ENCODE measurements at places on chromosomes 16 and 17.

DNA sequence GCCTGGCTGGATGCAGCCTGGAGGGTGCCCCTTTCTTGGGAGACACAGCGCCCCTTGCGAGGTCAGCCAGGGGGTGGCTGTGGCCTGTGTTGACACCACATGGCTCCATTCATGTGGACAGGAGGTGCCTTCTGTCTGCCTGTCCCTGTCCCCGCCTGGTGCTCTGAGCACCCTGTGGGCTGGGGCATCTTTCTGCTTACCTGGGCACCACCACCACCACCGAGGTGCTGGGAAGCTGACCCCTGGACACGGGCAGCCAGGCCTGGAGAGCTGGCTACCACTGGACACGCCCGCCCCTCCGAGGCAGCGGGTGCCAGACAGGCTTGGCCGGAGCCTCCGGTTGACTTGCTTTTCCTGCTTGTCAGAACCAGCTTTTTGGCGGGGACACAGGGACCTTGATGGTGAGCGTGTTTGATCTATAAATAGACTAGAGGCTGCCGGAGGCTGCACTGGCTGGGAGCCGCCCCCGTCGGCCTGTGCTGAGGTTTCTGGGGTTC is 121.3 kb upstream of the GSE1 start:
- no peak for DNase-seq

DNA sequence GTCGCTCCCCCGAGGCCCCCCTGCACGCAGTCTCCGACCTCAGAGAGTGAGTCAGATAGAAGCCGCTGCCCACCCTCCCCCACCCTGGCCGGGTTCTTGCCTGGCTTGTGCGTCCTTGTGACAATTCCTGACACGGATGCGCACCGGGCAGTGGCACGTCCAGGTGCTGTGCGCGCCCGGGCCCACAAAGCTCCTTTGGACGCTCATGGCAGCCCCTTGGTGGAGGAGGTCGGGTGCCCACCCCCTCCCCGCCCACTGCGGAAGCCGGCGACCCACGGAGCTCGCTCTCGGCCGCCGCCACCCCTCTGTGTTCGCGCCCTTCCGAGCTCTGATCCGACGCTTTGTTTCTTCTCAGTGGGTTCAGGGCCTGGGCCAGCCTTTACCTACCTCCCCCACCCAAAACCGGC is 662 bp upstream of the TUBB3 start:
- no peak for DNase-seq

DNA sequence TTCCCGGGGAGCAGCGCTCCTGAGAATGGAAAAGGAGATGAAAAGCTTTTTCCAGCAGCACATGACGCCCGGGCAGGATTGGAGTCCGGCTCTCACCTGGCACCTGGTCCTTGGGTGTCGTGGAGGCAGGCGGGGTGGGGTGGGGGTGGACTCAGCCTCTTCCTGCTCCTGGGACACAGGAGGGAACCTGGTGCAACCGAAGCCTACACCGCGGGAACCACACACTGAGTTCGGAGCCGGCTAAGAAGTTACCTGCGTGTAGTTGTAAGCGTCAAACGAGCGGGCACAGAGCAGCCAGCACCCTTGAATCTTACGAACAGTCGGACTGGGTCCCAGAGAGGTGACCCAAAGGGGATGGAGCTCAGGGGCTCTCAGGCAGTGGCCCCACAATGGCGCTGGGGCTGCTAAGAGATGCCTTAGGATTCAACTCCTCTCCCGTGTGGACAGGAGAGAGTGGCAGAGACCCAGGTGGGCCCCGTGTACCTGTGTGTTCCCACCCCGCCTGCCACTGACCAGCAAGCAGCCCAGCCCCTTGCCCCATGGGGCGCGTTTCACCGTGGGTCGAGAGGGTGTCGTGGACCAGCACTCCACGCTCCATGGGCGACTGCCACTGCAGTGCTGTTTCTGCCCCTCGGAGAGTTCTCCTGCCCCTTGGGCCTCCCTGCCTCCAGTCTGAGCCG is 105.8 kb upstream of the METRNL start:
- no peak for DNase-seq

GRCh38 chr17:39199820-39200069 is 338 bp upstream of the RPL19 start:
- DNase-seq, result no peak

DNA sequence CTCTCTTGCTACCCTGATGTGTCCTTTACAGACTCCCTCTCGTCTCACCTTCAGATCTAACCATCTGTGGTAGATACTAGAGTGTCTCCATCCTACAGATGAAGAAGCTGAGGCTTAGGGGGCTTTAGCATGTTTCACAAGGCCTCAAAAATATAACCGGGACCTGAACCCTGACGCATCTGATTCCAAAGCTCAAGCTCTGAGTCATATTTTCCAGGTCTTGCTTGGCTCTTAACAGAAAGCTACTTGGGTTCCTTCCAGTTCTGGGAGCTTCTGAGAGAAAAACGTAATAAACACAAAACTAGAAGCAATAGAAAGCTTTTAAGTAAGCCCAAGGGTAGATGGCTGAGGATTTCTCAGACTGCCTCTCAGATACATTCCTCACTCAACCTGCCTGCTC is 224.3 kb upstream of the EEF2KMT start:
- no peak for DNase-seq

DNA sequence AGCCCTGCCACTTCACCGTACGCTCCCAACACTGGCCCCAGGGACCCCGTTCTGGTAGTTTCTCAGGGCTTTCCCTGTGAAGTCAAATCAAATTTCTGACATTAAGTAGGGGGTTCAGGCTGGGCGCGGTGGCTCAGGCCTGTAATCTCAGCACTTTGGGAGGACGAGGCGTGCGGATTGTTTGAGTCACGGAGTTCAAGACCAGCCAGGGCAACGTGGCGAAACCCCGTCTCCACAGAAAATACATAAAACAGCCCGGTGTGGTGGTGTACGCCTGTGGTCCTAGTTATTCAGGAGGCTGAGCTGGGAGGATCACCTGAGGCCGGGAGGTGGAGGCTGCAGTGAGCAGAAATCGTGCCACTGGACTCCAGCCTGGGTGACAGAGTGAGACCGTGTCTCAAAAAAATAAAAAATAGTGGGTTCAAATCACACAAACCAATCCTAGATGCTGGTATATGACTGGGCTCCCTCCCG is 632 bp downstream of the CYBC1 start:
- DNase-seq, result no peak

GRCh38 chr16:15041271-15042004 is 14.4 kb downstream of the NTAN1 start:
- no peak for DNase-seq

GRCh38 chr16:66590322-66590721 is 11.1 kb downstream of the CMTM2 start:
- no peak for DNase-seq

DNA sequence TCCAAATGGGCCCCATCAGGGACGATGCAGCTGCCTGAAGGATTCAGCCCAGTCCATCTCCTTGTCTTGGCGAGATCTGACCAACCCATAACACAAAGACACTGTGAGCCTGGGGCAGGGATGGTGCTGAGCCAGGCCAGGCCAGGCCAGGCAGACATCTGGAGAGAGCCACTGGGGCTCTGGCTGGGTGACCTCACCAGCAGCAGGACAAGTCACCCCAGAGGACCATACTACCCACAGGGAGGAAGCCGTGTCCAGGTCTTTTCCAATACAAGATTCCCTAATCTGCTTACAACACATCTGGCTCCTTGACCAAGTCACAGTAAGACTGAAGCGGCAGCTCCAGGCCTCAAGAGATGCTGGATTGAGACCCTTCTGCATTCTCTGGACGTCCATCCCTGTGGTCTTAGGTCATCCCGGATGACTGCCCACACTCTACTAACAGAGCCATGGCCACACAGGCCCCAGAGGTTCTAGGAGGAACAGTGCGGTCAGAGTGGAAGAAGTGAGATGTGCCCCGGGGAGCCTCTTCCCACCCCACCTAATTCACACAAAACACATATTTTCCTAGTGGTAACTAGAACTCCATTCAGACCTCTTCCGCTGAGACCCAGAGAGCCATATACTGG is 81.8 kb upstream of the RCVRN start:
- DNase-seq, result no peak

- DNase-seq, result no peak
These were observed 328.4 kb downstream of the MAF start for GRCh38 chr16:79272141-79272577.

DNA sequence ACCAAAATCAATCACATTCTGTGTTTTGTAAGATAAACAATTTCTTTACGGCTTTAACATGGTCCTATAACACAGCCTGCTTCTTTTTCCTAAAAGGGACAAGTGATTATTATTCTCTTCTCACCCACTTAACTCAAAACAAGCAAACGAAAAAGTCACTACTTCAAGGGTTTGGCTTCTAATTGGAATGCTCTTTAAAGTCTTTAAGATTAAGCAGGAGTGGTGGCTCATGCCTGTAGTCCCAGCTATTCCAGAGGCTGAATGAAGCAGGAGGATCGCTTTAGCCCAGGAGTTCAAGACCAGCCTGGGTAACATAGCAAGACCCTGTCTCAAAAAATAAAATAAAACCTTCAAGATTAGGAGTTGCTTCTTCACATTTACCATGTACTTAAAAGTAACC is 66.6 kb upstream of the CNEP1R1 start:
- DNase-seq, result no peak

DNA sequence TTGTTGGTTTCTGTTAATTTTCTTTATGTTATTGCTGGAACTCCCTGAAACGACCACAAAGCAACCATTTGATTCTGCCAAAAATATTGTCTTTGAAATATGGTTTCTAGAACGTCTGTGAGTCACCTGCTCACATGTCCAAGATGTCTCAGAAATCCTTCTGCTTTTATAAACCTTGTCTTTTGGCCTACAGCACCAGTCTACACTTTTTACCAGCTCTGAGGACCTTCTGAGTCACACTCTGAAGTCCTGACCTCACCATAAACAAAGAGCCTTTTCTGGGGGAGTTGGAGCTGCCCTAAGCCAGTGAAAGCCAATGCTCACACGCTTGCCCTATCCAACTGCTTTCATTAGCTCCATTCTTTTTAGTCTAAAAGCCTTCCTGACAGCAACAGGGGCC is 55.5 kb downstream of the GRIN2A start:
- no peak for DNase-seq

DNA sequence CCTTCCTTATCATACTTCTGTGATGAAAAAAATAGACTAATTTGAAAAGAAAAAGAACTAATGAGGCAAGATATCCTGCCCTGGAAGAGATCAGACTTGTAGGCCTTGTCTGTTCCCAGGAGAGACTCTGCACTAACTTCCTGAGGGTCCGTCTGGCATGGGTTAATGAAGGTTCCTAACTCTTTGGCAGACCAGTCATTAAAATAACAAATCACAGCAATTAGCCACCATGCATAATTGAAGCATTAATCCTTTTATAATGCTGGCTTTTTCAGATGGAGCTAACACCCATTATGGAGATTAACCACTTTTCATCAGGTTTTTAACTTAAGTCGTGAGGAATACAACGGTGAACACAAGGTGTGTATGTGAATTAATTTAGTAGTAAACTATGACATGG is 10.4 kb upstream of the KRT10 start:
- DNase-seq, result no peak

- no peak for DNase-seq
These were observed 106.3 kb downstream of the SMG6 start for GRCh38 chr17:2197271-2197670.

DNA sequence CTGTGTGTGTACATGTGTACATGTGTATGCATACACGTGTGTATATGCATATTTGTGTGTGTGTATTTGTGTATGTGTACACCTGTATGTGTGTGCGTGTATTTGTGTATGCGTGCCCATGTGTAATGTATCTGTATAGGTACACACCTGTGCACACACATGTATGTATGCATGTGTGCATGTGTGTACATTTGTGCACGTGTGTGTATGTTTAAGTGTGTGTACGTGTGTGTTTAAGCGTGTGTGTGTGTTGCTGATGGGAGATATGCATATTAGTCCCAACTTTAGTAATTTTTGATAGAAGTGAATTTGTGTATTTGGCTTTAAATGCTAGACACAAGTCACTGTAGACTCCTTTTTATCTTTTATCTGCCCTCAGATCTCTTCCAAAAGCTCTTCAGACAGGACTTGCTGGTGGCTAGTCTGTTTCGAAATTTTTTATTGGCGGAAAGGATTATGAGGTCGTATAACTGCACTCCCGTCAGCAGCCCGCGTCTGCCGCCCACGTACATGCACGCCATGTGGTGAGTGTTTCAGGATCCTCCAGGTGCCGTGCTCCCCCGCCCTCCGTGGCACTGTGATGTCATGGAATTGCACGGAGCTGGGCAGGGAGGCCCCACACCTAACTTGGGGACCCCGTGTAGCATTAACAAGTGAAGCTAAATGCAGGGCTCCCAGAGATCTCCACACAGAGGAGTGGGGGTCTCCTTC is 168.8 kb upstream of the CHMP6 start:
- DNase-seq, result no peak

- DNase-seq, result no peak
These were observed 1.3 kb downstream of the AKAP1 start for GRCh38 chr17:57086069-57086930.

DNA sequence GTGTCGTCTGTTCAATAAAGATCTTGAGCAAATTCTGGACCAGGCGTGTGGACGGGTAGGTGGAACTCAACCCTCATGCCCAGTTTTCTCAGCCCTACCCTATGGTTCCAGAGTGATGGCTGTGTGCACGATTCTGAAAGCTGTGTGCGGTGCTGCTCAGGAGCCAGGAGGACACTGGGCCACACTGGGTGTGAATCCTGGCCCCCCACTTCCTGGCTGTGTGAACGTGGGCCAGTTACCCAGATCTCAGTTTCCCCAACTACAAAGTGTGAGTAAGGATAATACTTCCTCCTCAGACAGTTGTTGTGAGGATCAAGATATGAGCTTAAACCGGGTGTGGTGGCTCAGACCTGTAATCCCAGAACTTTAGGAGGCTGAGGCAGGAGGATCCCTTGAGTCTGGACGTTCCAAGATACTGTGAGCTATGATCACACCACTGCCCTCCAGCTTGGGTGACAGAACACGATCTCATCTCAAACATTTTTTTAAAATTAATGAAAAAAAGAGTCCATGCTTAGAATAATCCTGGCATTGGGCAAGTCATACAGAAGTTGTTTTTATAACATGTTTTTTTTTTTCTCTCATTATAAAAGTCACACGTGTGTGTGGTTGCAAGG is 14.7 kb upstream of the MPRIP start:
- DNase-seq, result no peak

DNA sequence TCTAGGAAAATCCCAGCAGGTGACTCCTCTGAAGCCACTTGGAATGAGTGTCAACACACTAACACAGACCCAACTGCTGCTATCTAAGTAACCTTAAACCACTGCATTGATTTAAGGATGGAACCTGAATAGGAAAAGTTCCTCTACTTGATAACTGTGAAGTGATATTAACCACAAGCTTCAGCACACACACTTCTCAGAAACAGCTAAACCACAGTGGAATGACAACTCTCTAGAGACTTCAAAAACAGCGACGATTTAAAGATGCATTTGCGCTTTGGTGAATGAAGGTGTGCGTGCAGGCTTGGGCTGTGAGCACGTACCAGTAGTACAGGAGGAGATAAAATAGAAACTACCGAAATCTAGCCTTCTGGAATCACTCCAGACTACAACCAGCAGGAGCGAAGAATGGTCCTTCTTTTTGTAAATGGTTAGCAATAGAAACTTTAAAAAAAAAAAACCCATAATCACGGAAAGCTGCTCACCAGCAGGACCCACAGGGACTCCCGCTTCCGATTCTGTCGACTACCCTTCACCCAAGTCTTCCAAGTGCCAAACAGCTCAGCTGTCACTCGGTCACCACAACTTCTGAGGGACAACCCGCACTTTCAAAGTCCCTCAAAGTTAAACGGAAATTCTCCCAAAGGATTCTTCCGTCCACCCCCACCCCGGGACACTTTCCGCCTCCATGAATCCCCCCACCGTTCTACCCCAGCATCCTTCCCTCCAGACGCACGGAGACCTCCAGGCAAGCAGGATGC is 137.7 kb upstream of the CORO6 start:
- no peak for DNase-seq

- no peak for DNase-seq
These were observed 4.7 kb downstream of the ZNF598 start for GRCh38 chr16:2004795-2005517.
